ENCODE measurements at places on chromosomes 2 and 18.

DNA sequence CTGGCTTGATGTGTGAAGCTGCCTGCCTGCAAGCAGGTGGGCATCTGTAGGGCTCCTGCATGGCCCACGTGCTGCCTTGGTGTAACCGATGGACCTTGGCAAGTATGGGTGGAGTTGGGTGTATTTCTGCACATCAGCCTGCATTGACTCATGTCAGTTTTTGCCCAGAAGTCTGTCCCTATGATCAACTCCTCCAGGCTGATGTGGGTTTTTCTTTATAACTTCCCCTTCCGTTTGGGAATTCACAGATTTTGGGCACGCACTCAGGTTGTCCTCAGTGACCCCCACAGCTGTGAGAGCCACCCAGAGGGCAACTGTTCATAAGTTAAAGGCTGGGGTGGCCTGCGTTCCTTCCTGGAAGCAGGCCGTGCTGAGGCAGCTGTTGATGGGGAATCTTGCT is 123.3 kb downstream of the NCK2 start:
- no peak for DNase-seq

- no peak for DNase-seq
Measured at GRCh38 chr2:215442401-215442787, 6.5 kb upstream of the FN1 start.

GRCh38 chr2:178666458-178666857 is 140.8 kb downstream of the TTN start:
- no peak for DNase-seq

DNA sequence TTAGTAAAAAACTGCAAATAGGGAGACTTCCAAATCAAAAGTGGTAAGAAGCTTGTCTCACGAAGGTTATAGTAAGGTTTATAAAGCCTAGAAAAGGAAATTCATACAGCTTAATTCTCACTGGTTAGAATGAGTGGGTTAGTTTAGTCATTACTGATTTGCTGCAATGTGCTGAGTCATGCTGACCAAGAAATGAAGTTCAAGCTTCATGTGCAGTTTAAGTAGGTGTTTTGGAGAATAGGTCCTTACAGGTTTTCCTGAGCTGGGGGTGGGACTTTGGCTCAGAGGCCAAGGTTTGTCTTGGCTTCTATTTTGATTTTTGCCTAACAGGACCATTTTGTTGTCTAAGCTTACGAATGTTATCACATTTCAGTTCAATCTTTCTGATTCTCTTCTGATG is 15.1 kb downstream of the CLIP4 start:
- no peak for DNase-seq

DNA sequence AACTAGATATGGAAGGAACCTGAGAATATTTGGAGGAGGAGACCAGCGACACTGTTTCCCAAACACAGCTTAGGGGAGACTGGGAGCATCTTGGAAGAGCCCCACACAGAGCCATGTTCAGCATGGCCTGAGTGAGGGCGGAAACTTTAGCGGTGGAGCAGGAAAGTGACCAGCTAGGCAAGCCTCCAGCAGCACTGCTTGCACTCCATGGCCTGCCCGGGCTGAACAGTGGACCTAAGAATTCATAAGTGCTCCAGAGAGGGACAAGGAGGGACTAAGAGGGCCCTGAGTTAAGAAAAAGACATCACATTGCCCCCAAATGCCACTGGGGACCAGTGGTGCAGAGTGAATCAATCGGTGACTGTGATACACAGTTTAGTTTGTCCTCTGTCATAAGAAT is 566.4 kb downstream of the TNS1 start:
- DNase-seq, result no peak

- DNase-seq, result no peak
Measured at GRCh38 chr2:204277226-204277625, 268.0 kb upstream of the PARD3B start.

DNA sequence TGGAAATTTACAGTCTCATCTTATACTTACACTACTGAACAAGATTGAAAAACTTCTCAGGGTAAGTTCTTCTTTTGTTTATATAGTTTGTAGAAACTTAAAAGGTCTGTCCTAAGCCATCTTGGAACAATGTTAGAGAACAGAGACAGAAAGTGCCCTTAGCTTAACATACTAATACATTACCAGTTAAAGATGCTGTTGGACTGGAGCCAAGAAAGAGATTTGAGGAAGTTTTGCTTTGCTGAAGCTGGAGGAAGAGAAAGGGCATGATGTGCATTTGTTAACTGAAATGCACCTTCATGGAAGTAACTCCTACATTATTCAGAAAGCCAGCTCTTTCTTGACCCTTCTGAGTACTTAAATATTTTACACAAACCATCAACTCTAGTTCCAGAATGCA is 66.5 kb upstream of the TNFRSF11A start:
- no peak for DNase-seq

- no peak for DNase-seq
Measured at GRCh38 chr2:134504586-134505336, 214.0 kb downstream of the TMEM163 start.

DNA sequence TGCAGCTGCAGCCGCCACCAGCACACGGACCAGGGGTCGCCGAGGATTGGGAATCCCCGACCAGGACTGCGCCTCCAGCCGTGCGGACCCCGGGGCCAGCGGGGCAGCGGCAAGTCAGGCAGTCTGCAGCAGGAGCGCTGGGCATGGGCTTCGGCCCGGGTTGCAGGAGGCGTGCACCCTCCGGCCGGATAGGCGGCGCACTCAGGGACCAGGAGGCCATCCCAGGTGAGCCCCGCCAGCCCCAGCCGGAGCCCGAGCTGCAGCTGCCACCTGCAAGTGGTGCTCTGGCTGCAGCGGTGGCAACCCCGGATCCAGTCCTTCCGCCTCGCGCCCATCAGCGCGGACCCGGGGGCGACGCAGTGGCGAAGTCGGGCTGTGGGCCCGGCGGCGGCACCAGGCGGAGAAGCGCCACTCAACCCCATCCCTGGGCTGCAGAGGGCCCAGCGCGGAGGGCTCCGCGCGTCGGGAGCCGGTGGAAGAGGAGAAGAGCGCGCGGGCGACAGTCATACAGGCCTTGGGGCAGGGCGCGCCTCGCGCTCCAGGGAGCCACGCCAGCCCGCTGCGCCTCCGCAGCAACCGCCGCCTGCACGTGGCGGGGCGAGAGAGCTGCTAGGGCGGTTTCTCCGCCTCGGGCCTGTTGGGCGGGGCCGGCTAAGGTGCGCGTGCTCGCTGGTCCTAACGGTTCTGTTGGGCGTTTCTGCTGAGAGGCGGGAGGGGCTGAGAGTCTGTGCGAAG is 73.8 kb downstream of the RPIA start:
- DNase-seq, result peak; percentile 51

GRCh38 chr18:67961701-67962440 is 445.4 kb upstream of the DSEL start:
- no peak for DNase-seq

GRCh38 chr18:79531926-79532312 is 136.2 kb downstream of the NFATC1 start:
- no peak for DNase-seq

- DNase-seq, result no peak
Measured at GRCh38 chr2:241136661-241137260, 12.5 kb downstream of the PASK start.

DNA sequence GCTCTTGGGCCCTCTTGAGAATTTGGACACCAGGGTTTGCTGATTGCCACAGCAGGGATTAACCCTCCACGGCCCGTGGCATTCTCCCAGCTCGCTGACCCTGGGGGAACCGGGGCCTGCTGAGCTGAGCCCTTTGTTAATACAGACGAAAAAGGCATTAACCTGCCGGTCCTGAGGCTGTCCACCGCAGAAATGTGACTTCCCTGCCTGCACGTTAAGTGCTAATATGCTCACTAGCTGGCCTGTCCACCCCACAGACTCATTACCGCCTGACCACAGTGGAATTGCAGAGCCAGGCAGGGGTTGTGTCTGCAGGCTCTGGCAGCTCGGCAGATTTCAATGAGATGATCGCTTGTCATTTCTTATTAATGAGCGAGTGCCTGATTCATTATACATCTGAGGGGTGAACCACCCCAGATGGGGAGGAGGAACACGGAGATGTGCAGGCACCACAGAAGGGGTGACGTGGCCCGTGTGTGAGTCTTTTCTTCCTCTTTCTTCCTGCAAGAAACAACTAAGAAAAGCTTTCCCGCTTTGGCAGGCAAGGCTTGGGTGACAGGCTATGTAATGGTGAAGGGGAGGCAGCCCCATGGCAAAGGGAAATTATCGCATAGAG is 126.0 kb downstream of the GLI2 start:
- DNase-seq, result no peak

- no peak for DNase-seq
Measured at GRCh38 chr2:217367464-217367863, 507.6 kb upstream of the TNP1 start.

- peak; percentile 88 for DNase-seq
Measured at GRCh38 chr2:230987137-230988020, 8.5 kb upstream of the SPATA3 start.

- DNase-seq, result no peak
Measured at GRCh38 chr2:177731384-177731783, 338.8 kb downstream of the AGPS start.

GRCh38 chr2:203867561-203868200 is at the start of gene CTLA4:
CTLA4 (plus strand) TSS chr2:203867771; CDS start chr2:203867943, 172 bp downstream.
- no peak for DNase-seq

DNA sequence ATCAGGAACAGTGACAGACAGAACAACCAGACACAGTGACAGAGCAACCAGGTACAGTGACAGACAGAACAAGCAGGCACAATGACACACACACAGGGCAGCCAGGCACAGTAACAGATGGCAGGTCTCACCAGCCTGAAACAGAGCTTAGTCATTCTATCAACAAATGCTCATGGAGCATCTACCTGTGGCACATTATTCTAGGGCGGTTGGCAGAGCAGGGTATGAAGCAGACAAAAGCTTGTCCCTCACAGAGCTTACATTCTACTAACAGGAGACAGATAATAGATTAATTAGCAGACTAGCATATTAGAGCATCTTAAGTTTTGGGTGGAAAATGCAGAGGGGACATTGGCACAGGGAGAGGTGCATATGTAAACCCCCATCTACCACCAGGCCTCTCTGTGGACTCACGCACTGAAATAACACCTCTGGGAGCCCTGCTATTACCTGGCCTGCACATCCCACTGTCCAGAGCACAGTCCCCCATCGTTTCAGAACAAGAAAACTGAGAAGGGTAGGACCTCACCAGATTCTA is 64.1 kb upstream of the RAB6C start:
- no peak for DNase-seq
